Activated T-cell treated with anti-CD3 and anti-CD28 coated beads, Interleukin-2, amount 50 U/mL, for 72 hours (primary cell): ENCODE measurements at places on chromosomes 4 and X. TPM values are rescaled to one million over a fixed set of nuclear protein-coding genes. Genes with fewer than 3 reads are reported as not detected.

GRCh38 chr4:4857001-4857808, 2.3 kb upstream of the MSX1 start:
- H3K4me1 ChIP-seq = peaks cover 49% of the 10 kb centered on the region
- peaks cover 7% of the 10 kb centered on the region for H3K36me3 ChIP-seq
- DNase-seq = no peak
- peak overlapping the region; percentile 66 for H3K4me3 ChIP-seq
- H3K27ac ChIP-seq = no peak overlapping the region

- DNase-seq = no peak
- H3K27me3 ChIP-seq = no peaks in the 10 kb centered on the region
- no peaks in the 10 kb centered on the region for H3K36me3 ChIP-seq
- H3K4me3 ChIP-seq = no peak within 1 kb of the TSS
- H3K4me1 ChIP-seq = no peaks in the 10 kb centered on the region
Measured at GRCh38 chr4:3441501-3442459, at the start of gene HGFAC. Gene HGFAC, plus strand, starts transcription at chr4:3441968. Its CDS starts 34 bp downstream, at chr4:3442002.

GRCh38 chr4:48275247-48275646, 5.6 kb upstream of the TEC start:
- peaks cover 12% of the 10 kb centered on the region for H3K4me1 ChIP-seq
- H3K4me3 ChIP-seq = no peak overlapping the region
- H3K36me3 ChIP-seq = peaks cover 1% of the 10 kb centered on the region
- peak; percentile 5 for DNase-seq

The LUZP4 gene
- total RNA-seq = not detected

The ASB5 gene
- not detected for total RNA-seq

The GLRB gene
- not detected for total RNA-seq

DNA sequence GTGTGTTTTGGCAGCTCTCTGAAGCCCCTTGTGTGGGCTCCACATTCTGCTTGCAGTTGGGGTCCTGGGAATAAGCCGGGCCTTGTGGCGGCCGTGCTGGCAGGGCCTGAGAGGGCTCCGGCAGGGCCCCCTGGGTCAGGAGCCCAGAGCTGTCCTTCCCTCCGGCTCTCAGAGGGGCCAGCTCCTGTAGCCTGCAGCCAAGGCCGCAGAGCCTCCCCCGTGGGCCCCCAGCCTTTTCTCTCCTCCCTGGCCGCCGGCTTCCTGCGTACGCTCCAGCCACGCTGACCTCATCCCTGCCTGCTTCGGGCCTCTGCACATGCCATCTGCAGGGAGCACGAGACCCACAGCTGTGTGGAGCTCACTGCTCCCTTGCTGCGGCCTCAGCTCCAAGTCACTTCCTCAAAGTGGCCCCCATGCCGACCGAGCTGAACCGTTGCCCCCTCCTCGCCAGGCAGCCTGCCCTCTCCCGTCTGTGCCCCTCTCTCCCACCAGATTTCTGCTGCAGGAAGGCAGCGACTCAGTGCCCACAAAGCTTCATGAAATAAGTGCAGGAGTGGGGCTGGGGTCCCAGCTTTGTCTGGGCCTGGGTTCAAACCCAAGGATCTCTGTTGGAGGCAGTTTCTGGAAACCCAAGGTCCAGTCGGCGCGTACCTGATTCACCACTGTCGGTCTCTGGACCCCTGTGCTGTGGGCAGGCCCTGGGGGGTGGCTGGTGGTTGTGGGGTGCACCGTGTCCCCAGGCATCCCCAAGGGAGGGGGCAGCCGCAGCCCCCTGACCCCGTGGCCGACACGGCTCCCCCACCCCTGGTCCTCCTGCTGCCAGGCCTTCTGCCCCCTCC, 57.1 kb upstream of the NKX1-1 start:
- no peaks in the 10 kb centered on the region for H3K4me1 ChIP-seq
- peaks cover 16% of the 10 kb centered on the region for H3K27me3 ChIP-seq
- DNase-seq = no peak
- H3K4me3 ChIP-seq = no peak overlapping the region
- no peak overlapping the region for H3K27ac ChIP-seq

- no peak overlapping the region for H3K27ac ChIP-seq
- H3K4me1 ChIP-seq = peaks cover 50% of the 10 kb centered on the region
- peaks cover 25% of the 10 kb centered on the region for H3K27me3 ChIP-seq
- no peak overlapping the region for H3K4me3 ChIP-seq
Measured at GRCh38 chr4:176189891-176190795, 5.2 kb downstream of the SPATA4 start.

The CACNA1F gene
- total RNA-seq = 4.1 TPM

DNA sequence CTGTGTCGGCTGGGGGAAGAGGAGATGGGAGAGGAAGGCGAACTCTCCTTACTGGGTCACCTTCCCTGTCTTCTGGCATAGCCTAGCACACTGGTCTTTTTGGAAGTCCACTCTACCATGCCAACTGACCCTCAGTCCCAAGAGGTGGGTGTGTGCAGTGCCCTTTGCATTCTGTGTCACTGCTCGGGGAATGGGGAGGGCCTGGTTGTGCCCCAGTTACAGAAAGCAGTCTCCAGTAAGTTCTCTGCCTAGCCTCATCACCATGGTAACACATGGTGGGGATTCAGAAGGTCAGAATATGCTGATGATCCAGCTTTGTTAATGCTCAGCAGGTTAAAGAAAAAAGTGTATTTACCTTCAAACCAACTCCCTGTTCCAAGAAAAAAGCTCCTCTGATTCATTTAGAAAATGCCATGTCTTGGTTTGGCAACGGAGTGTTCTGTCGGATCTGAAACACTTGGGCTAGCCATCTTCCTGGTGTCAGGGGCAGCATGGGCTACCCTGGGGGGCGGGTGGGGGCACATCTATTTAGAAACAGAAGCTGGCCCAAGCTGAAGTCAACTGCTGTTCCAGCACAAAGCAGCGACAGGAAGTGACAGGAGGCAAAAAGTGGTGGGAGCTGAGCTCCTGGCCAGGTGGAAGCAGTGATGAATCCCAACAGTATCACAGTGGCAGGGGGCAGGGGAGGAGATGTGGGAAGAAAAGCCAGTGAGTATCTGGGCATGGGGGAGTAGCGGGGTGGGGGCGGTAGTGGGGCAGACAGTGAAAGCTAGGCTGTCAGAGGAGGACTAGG, 37.0 kb downstream of the NSG1 start:
- H3K36me3 ChIP-seq = peaks cover 2% of the 10 kb centered on the region
- no peak overlapping the region for H3K27ac ChIP-seq
- H3K4me3 ChIP-seq = no peak overlapping the region
- H3K4me1 ChIP-seq = peaks cover 9% of the 10 kb centered on the region

The CCDC149 gene
- 0.19 TPM for total RNA-seq
